ENCODE measurements at places on chromosomes 2 and 18. TPM values are rescaled to one million over a fixed set of nuclear protein-coding genes. Genes with fewer than 3 reads are reported as not detected.

The LIPT1 gene
- 5.0 TPM for total RNA-seq

The FBXO36 gene
- 1.5 TPM for total RNA-seq

The SALL3 gene
- not detected for total RNA-seq

The SLC5A7 gene
- not detected for total RNA-seq
